ENCODE measurements at places on chromosomes 2 and 18. TPM values are rescaled to one million over a fixed set of nuclear protein-coding genes. Genes with fewer than 3 reads are reported as not detected.

Gene FOXI3
- 0.20 TPM for polyA plus RNA-seq

Gene AMMECR1L
- 29.8 TPM for polyA plus RNA-seq

Gene CCDC138
- polyA plus RNA-seq = 10.7 TPM

Gene ZNF892
- 4.7 TPM for polyA plus RNA-seq

DNA sequence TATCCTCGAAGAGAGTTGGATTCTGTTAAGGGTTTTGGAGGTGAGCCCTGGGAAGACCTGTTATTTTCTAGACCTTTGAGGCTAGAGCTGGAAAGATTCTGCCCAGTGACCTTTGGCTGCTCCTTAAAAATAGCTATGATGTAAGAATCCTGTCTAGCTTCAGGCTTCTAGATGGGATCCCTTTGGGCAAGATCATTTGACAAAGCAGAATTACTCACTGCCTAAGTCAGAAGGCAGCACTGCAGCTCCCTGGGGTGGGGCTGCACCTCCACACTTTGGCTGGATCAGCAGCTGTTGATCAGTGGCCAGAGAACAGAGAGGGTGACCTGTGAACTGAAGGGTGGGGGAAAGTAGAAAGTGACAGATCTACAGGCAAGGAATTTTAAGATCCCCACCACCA is 103.8 kb downstream of the ASAP2 start:
- DNase-seq = no peak

DNA sequence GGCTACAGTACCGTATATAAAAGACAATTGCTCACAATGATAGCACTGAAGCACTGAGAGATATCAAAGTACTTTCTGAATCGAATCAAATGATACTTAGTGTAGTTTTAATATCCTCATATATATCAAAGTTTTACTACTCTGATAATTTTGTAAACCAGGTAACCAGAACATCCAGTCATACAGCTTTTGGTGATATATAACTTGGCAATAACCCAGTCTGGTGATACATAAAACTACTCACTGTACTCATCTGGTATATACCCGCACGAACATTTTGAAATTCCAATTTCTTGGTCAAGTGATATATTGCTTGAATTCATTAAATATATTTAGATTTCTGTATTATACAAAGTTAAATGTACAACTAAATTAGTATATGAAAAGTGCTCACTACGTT is 20.5 kb downstream of the SLC39A6 start:
- no peak for DNase-seq

Measured in left renal pelvis (tissue), 4 donors.